ENCODE measurements at places on chromosomes 2 and 18. TPM values are rescaled to one million over a fixed set of nuclear protein-coding genes. Genes with fewer than 3 reads are reported as not detected.

Gene IAH1
- total RNA-seq = 34.9 TPM

Gene FOXI3
- total RNA-seq = not detected

Gene IL18R1
- total RNA-seq = 22.4 TPM

Gene DNAH6
- total RNA-seq = 1.1 TPM

Gene KCNG2
- 3.2 TPM for total RNA-seq

Gene MC2R
- not detected for total RNA-seq

Gene SEPTIN10
- total RNA-seq = 67.7 TPM

DNA sequence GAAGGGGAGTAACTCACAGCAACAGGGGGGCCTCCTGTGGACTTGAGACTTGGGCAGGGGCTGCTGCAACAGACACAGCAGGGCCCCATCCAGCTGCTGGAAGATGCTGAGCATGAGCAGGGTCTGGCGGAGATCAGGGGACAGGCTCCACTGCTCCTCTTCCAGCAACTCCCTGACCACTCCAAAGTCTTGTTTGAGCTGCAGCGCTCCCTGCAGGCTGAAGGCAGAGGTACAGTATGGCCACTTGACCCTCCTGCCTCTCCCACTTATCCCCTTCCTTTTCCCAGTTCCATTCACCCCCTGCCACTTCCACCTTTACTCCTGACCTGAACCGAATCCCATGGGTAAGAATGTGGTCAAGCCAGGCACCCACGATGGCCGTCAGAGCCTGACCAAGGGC lies 2.4 kb upstream of the MRPL53 start:
- H3K27me3 ChIP-seq = no peaks in the 10 kb centered on the region
- H3K4me3 ChIP-seq = no peak overlapping the region
- peaks cover 19% of the 10 kb centered on the region for H3K4me1 ChIP-seq
- DNase-seq = peak; percentile 69

DNA sequence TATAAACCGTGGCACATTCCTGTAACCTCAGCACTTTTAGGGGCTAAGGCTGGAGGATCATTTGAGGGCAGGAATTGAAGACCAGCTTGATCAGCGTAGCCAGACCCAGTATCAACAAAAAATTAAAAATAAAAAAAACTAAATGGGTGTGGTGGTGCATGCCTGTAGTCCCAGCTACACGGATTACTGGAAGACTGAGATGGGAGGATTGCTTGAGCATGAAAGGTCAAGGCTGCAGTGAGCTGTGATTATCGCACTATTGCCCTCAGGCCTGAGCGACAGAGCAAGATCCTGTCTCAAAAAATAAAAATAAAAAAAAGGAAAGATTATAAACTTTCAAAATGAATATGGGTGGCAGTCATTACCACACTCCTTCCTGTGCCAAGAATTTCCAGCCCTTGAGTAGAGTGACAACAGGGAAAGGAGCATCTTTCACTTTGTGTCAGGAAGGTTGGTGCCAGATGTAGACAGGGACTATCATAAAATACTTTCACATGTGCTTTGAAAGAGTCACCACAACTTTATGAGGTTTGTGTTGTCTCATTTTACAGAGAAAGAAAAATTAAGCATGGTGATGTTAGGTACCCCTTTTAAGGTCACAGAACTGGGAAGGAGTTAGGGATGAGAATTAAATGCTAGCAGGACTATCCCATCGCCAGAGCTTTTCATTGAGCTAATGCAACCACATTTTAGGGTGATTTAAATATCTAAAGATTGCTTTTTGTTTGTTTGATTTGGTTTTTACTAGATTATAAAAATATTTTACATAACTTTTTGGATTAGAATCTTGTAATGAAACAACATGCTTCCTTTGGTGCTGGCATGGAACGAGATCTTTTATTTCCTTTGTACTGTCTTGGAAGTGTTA lies 1617.4 kb upstream of the ACVR2A start:
- no peaks in the 10 kb centered on the region for H3K4me1 ChIP-seq
- H3K27ac ChIP-seq = no peak overlapping the region
- H3K4me3 ChIP-seq = no peak overlapping the region
- DNase-seq = no peak

DNA sequence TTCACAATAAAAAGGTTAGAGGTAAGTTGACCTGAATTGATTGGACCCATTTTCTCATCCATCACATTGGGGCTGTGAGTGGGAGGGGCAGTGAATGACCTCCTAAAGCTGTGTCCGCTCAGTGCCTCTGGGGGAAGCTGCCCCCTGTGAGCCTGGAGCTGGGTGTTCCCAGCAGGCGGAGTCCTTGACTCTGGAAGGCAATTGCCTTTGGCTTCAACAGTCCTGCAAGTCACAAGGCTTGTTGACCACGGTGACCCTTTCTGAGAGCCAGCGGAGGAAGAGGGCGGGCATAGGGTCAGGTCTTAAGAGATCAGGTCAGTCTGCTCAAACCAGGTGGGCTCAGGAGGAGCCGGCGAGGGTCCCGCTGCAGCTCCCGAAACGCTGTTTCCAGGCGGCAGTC lies 1.1 kb upstream of the CIDEA start:
- peaks cover 9% of the 10 kb centered on the region for H3K4me1 ChIP-seq
- DNase-seq = peak; percentile 59
- H3K4me3 ChIP-seq = no peak overlapping the region
- peaks cover 82% of the 10 kb centered on the region for H3K27me3 ChIP-seq

- no peak overlapping the region for H3K4me3 ChIP-seq
- H3K27ac ChIP-seq = no peak overlapping the region
- H3K36me3 ChIP-seq = no peaks in the 10 kb centered on the region
- no peaks in the 10 kb centered on the region for H3K27me3 ChIP-seq
- no peak for DNase-seq
Measured at GRCh38 chr18:10296491-10296890, 157.9 kb upstream of the APCDD1 start.

DNA sequence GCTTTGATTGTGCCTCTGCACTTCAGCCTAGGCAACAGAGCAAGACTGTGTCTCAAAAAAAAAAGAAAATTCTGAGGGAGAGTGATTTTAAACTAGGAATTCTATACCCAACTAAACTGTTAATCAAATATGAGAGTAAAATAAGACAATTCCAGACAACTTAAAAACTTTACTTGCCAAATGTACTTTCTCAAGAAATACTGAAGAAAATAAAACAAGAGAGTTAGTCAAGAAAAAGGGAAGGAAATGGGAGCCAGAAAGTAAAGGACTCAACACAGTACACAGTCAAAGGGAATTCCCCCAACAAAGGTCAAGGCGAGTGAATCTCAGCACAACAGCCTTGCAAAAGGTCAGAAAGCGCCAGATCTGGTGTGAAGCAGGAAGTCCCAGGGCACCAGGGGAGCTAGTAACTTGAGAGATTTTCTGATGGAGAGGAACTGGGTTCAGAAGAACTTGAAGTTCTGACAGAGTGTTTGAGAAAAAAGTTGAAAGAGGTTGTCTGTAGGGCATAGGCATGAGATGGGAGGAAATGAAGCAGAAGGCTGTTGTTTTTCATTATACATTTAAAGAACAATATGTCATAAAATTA lies 22.6 kb upstream of the TBC1D8 start:
- no peaks in the 10 kb centered on the region for H3K27me3 ChIP-seq
- H3K27ac ChIP-seq = peak overlapping the region; percentile 85
- peak; percentile 79 for DNase-seq
- no peaks in the 10 kb centered on the region for H3K4me1 ChIP-seq

DNA sequence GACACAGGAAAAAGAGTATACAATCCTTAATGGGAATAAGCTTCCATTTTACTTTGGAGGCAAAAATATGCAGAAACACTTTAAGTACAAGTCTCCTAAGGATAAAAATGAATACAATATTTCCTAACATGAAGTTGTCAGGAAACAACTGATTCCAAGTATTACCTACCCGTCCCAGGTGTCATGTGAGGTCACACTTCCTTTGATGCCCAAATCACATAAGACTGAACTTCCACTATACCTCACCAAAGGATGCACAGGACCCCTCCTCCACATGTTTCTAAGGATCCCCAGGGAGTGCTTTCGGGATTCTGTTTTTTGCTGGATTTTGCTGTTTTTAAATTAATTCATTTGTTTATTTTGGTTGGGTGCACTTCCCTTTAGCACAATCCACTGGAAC lies 438.5 kb upstream of the TCF4 start:
- no peak for DNase-seq
- H3K36me3 ChIP-seq = no peaks in the 10 kb centered on the region
- no peaks in the 10 kb centered on the region for H3K4me1 ChIP-seq
- no peak overlapping the region for H3K27ac ChIP-seq

DNA sequence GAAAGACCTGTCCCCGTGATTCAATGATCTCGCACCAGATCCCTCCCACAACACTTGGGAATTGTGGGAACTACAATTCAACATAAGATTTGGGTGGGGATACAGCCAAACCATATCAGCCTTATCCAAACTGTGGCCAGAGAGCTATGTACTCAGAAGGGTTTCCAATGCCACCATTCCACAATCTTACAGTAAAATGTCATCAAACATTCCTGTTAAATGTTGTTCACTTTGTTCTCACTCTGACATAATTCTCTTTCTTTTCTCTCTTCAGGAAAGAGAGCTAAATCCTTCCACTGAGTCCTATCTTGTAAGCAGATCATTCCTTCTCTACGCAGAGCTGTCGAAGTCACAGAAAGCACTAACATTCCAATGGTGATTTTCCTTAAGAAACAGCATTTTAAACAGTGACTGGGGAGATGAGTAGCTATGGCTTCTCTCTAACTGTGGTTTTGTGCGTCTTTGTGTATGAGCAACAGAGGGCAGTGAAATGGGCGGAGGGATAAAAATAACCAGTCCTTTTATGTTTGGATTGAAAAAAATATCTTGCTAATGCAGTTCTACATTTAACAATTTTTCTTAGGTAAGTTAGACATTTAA lies 684.7 kb downstream of the EPHA4 start:
- H3K4me3 ChIP-seq = no peak overlapping the region
- DNase-seq = no peak
- no peaks in the 10 kb centered on the region for H3K36me3 ChIP-seq

DNA sequence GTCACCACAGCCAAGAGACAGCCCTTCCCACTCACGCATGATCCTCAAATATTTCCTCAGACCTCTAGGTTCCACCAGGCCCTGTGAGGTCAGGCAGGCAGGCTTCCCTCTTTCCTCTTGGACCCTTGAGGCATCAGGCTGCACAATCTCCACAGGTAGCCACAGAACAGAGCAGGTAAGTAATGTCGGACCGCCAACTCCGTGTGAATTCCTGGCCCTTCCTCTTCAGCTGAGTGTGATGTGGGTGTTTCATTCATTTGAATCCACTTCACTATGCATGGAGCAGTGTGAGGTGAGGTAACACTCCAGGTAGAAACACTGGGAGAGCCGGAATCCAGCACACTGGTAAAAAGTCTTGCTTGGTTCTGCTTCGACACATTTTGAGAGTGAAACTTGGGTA lies 44.0 kb downstream of the MRPL35 start:
- no peak for DNase-seq
- H3K4me3 ChIP-seq = no peak overlapping the region
- H3K27ac ChIP-seq = no peak overlapping the region

- H3K36me3 ChIP-seq = no peaks in the 10 kb centered on the region
- H3K27ac ChIP-seq = peak overlapping the region; percentile 98
- H3K27me3 ChIP-seq = no peaks in the 10 kb centered on the region
- DNase-seq = peak; percentile 77
- H3K4me3 ChIP-seq = peak overlapping the region; percentile 84
- H3K4me1 ChIP-seq = peaks cover 9% of the 10 kb centered on the region
Measured at GRCh38 chr2:219207134-219207883, 727 bp downstream of the ZFAND2B start.

DNA sequence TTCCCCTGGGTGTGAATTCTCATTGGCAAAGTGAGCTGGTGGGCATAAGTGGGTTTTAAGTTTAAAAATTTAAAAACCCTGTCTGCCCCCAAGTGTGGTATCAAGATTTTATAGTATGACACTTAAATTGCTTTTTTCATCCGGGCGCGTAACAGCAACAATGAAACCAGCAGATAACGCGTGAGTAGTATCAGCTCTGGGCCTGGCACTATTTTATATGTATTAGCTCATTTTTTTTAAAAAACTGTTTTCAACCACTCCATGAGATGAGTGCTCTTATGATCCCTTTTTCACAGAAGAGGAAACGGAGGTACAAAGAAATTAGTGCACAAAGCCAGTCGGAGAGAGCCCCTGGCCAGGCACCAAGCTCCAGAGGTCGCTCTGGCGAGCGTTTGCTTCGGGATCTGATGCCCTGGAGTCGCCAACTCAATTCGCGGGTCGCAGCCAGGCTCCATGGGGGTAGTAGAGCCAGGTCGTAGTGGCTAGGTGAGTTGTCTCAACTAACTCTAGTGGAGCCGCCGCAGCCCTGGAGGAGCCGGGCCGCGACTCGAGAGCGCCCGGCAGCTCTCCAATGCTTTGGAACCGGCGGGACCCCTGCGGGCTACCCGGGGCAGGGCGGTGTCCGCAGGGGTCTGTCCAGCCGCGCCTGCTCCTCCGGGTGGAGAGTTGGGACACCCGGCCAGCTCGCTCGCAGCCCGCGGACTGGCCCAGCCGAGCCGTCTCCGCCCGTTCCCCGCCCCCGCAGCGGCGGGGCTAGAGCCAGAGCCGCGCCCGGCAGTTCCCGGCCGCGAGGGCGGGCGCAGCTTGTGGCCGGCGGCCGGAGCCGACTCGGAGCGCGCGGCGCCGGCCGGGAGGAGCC lies at the start of gene IL1R1:
Gene IL1R1, plus strand, starts transcription at position 777 of the 859 bp plus-strand sequence. CDS start 14,979 bp downstream, outside the sequence.
- peak within 1 kb of the TSS; percentile 33 for H3K4me3 ChIP-seq
- H3K36me3 ChIP-seq = no peaks in the 10 kb centered on the region
- no peaks in the 10 kb centered on the region for H3K27me3 ChIP-seq
- H3K4me1 ChIP-seq = peaks cover 50% of the 10 kb centered on the region
- peak; percentile 92 for DNase-seq
- peak within 1 kb of the TSS; percentile 88 for H3K27ac ChIP-seq

GRCh38 chr2:216632952-216633615 lies at the start of gene IGFBP2:
TSS of gene IGFBP2 (plus strand) at chr2:216633420. CDS start at chr2:216633524, 104 bp downstream.
- H3K27ac ChIP-seq = peak within 1 kb of the TSS; percentile 62
- H3K4me1 ChIP-seq = no peaks in the 10 kb centered on the region
- no peak for DNase-seq
- H3K4me3 ChIP-seq = peak within 1 kb of the TSS; percentile 49

- no peak for DNase-seq
- no peaks in the 10 kb centered on the region for H3K27me3 ChIP-seq
- peaks cover 14% of the 10 kb centered on the region for H3K36me3 ChIP-seq
- H3K4me1 ChIP-seq = no peaks in the 10 kb centered on the region
- no peak overlapping the region for H3K27ac ChIP-seq
Measured at GRCh38 chr18:6286585-6286984, 128.1 kb downstream of the L3MBTL4 start.

Data from spleen (tissue), 13 donors.